ENCODE measurements at places on chromosomes 7 and 10. TPM values are rescaled to one million over a fixed set of nuclear protein-coding genes. Genes with fewer than 3 reads are reported as not detected.

TAS2R3 gene
- 1.6 TPM for total RNA-seq

DNA sequence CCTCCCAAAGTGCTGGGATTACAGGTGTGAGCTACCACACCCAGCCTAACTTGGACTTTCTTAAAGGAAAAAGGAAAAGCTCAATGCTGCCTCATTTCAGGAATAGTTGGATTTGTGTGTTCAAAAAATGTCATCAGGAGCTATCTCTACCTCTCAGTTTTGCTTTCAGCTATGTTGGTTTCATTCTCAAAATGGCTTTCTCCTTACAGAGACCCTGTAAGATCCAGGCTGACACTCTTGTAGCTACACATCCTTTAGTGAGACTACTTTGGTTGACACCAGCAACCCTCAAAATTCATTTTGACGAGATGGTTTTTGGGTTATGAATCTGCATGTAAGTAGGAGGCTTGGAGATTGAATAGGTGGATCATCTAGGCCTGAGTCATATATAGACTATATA, 269.7 kb upstream of the SORCS1 start:
- DNase-seq = no peak

DNA sequence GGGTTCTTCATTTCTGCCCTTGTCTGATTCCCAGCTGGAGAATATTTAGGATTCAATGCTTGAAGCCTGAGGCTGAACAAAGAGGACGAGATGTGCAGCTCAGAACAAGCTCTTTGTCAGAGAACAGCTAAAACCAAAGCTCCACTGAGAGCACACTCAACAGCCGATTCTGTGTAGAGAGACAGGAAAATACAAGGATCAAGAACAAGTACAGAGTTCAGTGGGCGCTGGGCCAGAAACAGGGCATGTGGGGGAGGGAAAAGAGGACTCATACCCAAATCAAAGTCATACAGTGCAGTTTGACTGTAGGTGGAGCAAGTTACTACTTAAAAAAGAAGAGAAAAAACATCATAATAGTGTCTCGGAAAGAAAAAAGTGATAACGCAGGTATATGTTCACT, at the start of gene AGMO:
TSS of gene AGMO (minus strand) at position 181 of the 400 bp plus-strand sequence.
- peak; percentile 84 for DNase-seq

LLCFC1 gene
- total RNA-seq = not detected

CALML5 gene
- not detected for total RNA-seq

- DNase-seq = no peak
Observed at GRCh38 chr10:29862923-29863614, 196.3 kb downstream of the JCAD start.

DNAH11 gene
- total RNA-seq = not detected

GRCh38 chr10:118971876-118972275, 57.6 kb upstream of the NANOS1 start:
- DNase-seq = no peak

DNA sequence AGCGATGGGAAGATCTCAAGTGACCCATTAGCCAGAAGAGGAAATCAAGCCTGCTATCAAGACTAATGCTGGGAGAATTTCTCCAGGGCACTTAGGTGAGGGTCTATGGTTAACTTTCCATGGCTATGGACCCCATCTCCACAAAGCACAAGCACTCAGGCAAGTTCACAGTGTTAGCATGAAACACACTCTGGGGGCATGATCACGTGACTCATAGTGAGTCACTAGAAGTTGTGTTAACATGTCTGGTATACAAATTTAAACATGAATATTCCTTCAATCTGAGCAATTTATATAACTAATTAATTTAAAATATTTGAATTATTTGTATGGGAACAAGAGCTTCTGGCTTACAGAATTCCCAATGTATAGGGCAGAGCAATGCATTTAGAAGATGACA, 131.8 kb downstream of the FAM204A start:
- no peak for DNase-seq

DNA sequence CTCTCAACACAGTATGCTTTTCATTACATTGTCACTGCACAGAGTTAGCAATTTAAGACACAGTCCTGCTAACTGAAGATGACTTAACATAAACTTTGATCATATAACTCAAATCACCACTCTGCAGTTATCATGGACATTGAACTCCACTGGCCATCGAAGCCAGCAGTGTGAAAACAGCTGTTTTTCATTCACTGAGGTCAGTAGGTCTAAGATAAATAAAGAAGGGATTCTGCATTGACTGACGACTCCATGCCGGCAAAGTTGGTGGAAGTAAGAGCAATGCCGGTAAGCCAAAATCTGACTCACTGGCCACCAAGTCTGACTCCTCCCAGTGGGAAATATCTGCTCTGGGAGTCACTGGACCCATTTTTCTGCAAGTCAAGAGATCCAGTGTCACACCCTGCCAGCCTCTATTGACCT, 449.9 kb upstream of the ANKRD30A start:
- no peak for DNase-seq

GRCh38 chr10:101244321-101245050, 15.2 kb upstream of the LBX1 start:
- DNase-seq = no peak

DDC gene
- not detected for total RNA-seq

PNLIPRP1 gene
- total RNA-seq = not detected

GRCh38 chr10:104415526-104416165, 62.0 kb downstream of the CFAP58 start:
- DNase-seq = no peak

GRCh38 chr10:59243611-59244195, 67.3 kb downstream of the PHYHIPL start:
- no peak for DNase-seq

ANKRD30A gene
- total RNA-seq = not detected
